Stimulated activated CD4-positive, alpha-beta T cell treated with anti-CD3 and anti-CD28 coated beads, Interleukin-15, amount 100 ng/mL, for 1 hour (primary cell): ENCODE measurements at places on chromosomes 11 and 22.
A peak's percentile ranks its signal among the peaks of the same experiment; 100 is the strongest.

DNA sequence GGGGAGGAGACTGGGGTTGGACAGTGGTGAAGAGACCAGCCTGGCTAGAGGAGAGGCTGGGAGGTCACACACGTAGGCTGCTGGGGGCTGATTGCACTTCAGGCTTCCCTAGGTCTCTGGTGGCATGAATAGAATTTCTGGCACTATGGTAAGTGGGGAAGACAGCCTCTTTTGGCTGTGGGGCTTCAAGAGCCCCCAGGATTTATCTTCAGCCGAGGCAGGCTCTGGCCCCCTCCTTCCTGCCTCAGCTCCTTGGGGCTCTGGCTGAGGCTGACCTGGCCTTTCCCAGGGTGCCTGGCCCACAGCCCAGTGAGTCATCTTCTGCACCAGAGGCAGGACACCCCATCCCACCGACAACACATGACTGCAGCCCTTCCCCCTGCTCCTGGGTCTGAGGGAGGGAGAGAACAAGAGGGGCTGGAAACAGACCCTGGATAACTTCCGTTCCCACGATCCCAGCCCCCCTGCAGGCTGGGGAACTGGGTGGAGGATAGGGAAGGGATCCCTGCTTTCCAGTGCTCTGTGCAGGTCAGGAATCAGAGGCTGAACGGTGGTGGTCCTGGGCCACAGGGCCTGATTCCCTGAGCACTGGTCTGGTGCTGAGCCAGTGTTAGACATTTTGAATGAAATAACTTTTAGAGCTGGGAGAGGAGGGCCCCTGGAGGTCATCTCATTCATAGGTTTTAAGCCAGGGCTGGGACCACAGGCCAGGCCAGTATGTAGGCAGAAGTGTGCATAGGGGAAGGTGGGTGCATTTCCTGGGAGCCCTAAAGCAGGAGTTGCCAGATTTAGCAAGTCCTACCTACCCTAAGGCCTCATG lies 26.5 kb downstream of the ARHGEF17 start:
- DNase-seq, result no peak

DNA sequence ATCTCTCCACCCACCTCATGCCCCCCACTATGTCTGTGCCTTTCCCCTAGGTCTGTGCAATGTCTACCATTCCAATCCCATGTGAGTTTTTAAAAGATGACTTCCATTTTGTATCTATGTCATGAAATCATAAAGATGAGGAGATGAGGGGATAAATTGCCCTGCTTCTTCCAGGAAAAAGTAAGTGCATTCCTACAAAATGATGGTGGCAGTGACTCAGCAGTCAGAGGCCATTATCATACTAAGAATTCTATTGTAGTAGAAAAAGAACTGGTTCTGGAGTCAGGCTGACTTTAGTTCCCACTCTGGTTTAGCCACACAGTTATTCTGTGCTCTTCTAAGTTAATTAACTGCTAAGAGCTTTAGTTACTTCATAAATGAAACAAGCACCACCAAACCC lies 89.6 kb upstream of the API5 start:
- DNase-seq, result no peak

DNA sequence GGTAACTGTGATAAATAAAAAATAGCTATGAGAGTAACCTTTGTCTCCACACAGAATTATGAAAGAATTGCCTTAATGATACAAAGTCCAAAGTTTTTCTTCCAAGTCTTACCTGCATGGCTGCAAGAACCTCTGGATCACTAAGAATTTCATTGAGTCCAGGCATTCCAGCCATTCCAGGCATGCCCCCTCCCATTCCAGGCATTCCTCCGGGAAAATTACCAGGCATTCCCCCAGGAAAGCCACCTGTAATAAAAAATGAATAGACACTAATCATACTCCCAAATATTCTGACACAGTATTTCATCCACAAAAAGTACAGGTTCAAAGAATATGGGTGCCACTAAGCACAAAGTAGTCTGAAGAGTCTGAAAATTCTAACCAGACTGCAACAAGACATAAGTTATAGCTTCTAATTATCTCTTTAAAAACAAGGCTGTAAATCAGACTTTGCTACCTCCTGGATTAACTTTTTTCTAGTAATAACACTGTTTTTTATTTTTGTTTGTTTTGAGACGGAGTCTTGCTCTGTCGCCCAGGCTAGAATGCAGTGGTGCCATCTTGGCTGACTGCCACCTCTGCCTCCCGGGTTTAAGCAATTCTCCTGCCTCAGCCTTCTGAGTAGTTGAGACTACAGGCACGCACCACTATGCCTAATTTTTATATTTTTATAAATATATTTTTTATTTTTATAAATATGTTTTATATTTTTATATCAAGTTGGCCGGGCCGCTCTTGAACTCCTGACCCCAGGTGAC lies 8.0 kb upstream of the SLC25A17 start:
- DNase-seq, result no peak

GRCh38 chr11:83543706-83544439 lies 257.7 kb upstream of the CCDC90B start:
- DNase-seq, result no peak

DNA sequence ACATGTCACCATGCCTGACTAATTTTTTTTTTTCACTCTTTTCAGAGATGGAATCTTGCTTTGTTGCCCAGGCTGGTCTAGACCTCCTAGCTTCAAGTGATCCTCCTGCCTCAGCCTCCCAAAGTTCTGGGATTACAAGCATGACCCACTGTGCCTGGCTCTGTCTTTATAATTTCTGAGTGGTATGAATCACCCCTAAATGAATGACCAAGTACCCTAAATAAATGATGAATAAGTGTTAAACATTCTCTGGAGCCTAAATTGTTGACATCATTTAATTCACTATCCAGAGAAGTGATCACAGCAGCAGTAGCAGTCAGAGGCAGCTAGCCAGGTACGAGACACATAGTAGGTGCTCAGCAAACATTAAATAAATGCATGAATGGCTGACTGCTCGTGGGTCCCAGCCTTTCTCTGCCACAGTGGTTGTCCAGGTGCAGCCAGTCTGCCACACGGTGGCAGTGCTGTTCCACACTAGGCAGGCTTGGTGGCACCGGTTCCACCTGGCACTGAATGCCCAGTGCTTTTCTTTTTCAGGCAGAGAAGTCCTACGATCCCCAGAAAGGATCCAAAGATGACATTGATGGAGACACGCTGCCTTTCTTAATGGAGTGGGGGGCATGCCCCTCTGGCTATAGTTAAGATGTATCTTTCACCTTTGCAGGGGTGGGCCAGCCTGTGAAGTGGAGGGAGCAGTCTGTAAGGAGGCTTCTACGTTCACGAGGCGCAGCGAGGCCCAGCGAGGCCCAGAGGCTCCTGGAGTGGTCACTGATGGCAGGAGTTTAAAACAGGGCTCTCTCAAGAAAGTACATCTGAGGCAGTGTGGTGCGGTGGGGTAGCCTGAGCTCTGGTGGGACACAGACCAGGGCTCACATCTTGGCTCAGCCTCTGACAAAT lies 8.7 kb upstream of the TTC12 start:
- DNase-seq, result peak; percentile 53

GRCh38 chr11:86291466-86292262 lies 10.4 kb upstream of the HIKESHI start:
- peak; percentile 44 for DNase-seq

GRCh38 chr11:133164986-133165385 lies 367.3 kb downstream of the OPCML start:
- DNase-seq, result no peak

DNA sequence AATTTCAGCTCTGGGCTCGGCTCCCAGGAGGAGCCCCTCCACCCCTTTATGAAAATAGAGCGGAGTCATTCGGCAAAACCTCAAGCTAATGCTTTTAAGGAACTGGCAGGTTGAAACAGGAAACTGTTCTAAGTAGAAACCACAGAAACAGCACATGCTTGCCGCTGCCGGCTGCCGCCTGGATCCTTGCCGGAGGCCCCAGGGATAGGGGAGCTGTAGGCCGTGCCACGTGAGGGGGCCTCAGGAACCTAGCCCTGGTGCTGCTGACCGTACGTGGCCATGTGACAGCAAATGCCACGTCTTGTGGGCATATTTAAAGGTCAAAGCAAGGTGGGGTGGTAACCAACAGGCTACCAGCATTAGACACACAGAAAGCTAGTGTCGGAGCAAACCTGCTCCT lies 77.9 kb upstream of the TIMP3 start:
- no peak for DNase-seq

DNA sequence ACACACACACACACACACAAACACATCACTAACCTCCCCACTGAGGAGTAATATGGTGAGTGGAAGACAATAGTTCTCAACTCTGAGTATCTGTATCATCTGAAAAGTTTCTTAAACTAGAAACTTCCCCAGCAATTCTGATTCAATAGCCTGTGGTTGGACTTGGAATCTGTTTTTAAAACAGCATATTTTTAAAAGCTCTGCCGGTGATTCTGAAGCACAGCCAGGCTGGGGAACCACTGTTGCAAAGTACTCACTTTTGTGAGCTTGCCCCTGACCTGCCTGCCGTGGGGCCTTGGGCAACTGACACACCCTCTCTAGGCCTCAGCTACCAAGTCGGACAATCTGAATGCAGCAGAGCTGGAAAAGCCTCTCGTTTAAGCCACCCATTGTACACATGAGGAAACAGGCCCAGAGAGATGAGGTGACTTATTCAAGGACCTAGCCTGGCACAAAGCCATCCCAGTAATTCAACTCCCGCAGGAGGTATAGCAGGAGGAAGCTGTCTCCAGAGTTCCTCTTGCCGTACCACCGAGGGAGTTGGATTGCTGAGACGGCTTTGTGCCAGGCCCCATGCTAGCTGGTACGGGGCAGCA lies 8.9 kb downstream of the SLC15A3 start:
- DNase-seq, result no peak

DNA sequence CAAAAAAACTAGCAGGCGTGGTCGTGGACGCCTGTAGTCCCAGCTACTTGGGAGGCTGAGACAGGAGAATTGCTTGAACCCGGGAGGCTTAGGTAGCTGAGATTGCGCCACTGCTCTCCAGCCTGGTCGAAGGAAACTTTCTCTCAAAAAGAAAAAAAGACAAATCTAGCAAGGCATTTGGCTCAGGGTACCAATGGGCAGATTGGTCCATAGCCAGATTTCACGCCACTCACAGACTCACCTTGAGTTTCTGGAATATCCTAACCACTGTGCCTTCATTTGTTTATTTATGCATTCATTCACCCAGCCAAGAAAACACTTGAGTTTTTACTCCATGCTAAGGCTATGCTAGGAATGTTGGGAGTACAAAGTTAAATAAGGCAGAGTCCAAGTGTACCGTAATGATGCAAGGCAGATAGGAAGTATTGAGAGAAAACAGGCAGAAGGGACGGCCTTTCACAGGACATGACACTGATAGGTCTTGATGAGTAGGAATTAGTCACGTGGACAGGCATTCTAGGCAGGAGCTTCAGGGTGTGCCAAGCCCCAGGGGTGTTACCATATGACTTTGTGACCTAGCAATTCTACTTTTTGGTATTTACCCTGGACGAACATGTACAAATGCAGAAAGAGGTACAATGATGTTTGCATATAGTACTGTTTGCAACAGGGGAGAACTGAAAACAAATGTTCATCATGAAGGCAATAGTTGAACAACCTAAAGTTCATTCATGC lies 3.0 kb upstream of the PACSIN3 start:
- DNase-seq, result no peak

DNA sequence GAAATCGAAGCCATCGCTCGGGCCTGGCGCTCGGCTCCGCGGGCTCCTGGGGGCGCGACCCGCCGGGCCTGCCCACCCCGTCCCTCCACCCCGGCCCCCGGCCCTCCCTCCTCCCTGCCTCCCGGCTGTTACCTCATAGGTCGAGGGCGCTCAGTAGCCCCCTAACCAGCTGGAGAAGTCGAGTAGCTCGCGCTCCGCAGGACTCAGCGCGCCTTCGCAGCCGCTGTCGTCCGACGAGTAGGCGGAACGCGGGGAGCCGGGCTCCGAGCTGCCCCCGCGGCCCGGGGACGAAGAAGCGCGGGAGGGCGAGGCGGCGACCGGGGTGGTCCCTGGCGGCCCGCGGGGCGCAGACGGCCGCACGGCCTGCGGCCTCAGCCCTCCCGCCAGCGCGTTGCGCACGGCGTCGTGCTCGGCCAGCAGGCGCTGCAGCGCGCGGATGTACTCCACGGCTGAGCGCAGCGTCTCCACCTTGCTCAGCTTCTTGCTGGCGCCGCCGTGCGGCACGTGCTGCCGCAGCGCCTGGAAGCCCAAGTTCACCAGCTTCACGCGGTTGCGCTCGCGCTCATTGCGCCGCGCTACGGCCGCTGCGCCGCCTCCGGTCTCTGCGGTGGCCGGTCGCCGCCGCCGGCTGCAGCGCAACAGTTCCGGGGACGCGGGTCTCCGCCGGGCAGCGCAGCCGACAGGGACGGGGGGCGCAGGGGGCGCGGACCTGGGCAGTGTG lies 627 bp downstream of the ASCL2 start:
- DNase-seq, result no peak
